ENCODE measurements at places on chromosomes 2 and 18.
A peak's percentile ranks its signal among the peaks of the same experiment; 100 is the strongest.

DNA sequence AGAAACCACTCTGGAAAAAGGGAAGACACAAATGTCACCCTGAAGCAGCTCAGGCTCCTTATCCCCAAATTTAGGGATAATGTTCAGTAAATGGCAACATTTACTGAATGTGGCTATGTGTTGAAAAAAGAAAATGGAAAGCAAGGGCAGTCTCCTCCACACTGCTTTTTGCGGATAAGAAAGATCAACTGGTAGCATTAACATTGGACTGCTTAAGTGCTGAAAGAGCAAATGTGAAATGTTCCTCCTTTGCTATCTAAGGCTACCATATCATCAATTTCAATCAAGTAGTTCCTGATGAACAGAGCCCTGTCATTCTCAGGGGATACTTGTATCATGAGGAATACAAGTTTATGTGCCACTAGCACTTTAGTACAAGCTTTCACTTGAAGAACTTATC lies 12.5 kb downstream of the FBXO11 start:
- DNase-seq, result peak; percentile 45

DNA sequence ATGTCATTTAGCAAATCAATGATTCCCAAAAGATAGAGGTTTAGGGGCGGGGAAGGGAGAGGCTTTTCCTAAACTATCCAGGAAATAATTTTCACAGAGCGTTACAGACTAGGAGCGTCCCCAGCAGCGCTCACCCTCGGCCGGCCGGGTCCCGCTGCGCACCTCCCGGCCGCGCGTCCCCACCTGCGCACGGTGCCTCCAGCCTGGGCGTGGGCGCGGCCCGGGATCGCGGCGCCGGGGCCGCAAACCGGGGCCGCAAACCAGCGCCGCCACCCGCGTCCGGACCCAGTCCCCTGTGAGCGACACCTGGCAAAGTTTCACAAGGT lies 684 bp upstream of the ZCCHC2 start:
- no peak for DNase-seq

- no peak for DNase-seq
These were observed 162.0 kb upstream of the SETBP1 start for GRCh38 chr18:44518666-44519065.

DNA sequence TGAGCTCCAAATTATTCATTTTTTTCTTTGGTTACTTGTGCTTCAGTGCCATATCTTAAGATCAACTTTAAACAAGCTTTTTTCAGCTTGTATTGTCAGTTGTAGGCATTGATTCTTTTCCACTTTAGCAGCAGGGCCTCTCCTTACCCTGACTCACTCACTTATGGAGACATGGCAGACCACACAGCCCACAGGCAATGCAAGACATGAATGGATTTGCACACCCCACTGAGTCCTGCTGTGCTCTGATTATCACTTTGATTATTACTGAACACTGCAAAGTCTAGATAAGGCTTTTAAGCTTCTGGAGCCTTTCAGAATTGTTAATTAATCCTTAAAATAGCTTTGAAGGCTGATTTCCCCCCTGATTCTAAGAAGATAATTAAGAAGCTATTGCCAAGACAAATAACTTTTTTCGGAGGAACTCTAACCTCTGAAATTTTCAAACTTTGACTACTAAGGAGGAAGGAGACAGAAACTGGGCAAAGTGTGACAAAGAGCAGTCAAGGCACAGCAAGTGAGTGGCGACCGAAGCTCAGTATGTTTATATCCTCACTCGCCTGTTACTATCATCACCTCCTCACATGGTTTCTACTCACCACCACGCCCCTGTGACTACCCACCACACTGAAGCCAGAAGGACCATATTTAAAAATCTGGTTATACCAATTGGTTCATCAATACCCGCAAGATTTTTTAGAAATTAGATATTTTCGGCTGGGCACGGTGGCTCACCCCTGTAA lies 43.3 kb downstream of the CACNB4 start:
- peak; percentile 76 for DNase-seq

GRCh38 chr2:9187620-9188214 lies 18.9 kb upstream of the ASAP2 start:
- no peak for DNase-seq

DNA sequence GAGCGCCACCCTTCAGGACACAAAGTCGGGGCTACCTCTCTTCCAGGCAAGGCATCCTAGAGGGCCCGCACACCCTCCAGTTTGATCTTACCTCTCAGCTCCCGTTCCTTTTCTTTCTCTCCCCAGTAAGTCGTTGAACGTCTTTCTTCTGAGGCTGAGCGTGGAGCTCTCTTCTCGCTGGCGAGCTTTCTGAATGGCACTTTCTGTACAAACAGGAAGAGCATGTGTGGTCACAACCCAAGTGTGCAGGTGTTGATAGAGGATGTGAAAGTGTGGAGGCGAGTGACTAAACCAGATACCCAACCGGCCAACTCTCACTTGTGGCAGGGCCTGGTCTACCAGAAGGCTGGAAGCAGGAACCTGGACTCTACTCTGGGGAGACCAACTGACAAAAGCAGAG lies at the start of gene AFF3:
TSS of gene AFF3 (minus strand) at position 198 of the 400 bp plus-strand sequence. CDS start 38,136 bp downstream, outside the sequence.
- DNase-seq, result peak; percentile 40

DNA sequence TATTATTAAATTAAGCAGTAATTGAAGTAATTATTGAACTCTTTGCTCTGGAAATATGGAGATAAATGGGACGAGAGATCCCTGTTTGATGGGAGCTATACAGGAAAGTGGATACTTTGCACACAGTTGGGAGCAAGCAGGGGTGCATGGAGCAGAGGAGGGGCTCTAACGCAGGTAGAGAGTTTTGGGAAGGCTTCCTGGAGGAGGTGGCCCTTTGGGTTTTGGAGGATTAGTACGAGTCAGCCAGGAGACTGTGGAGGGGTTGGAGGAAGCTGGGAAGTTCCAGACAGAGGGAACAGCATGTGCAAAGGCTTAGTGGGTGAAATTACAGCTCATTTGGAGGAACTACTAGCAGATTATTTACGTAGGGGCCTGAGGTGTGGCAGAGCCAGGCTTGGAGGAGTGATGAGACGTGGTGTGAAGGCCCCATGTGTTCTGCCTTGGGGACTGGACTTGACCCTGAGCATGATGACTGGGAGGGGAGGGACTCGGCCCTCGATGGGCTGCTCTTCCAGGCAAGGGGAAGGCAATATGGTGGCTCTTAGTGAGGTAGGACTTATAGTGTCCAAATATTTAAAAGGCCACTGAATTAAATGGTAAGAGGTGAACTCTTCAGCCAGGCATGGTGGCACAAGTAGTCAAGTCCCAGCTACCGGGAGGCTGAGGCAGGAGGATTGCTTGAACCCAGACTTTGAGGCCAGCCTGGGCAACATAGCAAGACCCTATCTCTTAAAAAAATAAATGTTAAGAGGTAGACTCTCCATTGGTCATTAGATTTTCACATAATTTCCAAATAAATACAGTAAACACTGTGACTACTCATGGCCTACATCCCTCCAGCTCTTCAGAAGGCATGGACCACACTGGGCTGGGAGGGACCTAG lies 30.2 kb downstream of the GREB1 start:
- no peak for DNase-seq

DNA sequence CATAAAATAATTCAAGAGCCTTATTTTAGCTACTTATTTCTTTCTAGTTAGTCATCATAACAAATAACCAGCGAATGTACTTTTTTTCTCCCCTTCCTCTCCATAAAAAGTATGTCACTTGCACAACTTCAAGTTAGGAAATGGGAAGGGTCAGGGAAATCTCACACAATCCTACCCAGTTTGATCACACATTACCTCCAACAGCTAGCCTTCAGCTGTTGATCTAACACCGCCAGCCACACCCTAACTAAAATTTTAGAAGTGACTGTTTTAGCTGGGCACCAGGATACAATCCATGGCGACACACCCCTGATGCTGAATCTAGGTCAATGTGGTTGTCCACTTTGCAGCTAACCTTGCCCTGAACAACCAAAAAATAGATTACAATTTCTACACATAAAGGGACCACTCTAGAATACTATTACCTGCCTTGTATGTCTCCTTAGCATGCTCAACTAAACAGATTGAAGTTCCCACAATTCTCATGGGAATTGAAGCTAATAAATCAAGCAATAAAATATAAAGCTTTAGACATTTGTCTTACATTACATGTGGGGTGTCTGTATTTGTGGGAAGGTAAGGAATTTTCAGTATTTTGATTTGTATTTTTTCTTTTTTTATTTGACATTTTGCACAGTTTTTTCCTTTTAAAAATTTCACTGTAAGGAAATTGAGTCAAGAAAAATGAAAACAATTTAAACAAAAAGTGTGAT lies 7.3 kb upstream of the COL3A1 start:
- DNase-seq, result no peak

DNA sequence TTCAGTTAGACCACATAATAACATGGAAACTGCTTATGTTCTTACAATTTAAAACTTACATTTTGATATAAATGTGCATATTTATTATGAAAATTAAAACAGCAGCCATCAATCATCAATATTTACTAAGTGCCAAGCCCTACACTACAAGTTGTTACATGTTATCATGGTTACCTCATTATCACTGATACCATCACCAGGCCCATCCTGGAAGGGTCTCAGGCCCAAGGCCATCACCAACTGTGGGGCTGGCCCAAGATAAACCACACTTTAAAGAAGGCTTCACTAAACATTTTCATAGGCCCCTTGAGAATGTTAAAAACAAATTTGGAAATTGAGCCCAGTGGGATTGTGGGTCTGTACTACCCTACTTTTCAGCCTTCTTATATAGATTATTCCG lies 6.4 kb downstream of the ITSN2 start:
- DNase-seq, result no peak

DNA sequence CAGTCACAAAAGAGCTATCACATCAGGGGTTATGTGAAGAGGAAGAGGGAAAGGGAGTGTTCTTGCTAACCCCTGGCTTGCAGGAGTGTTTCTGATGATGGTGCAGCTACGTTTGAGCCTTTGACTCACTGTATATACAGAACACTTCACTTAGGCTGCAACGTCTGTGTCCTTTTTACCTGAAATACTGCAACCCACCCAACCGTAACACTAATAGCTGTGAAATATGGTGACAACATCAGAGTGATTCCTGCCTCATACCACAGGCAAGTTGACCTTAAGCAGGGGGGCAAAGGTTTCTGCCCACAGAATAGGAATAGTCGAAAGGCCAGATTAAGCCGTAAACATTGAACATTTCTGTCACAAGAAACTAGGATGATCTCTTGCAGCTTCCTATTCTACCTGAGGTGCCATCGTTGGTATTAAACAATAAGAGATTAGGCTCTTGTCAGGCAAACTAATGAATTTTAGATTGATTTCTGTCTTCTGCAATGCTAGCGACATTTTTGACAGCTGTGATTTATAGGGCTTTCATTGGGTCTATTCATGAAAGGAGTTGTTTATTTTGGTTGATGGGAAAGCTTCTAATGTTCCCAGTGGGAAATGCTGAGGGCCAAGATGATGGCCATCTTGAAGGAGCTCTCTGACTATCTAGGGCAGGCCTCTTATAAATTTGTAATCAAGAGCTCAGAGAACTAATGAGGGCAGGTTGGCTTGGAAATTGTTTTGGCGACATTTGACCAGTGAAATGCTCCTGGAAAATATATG lies 316.8 kb downstream of the PIK3C3 start:
- DNase-seq, result no peak

DNA sequence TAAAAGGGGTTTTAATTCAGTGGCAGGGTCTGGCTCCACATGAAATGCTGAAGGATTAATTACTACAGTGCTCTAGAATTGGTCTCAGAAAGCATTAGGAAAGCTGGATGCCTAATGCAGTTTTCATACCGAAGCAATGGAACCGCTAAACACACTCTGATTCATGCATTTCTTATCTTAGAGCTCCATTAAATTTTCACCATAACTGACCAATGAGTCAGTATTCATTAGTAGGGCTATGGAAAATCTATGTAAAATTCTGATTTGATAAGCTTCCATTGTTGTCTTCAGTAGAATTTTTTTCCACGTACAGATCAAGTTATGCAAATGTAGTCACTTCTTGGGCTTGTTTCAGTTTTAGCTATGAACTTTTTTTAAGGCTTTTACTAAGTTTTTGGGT lies 359.9 kb downstream of the ARHGAP15 start:
- no peak for DNase-seq

DNA sequence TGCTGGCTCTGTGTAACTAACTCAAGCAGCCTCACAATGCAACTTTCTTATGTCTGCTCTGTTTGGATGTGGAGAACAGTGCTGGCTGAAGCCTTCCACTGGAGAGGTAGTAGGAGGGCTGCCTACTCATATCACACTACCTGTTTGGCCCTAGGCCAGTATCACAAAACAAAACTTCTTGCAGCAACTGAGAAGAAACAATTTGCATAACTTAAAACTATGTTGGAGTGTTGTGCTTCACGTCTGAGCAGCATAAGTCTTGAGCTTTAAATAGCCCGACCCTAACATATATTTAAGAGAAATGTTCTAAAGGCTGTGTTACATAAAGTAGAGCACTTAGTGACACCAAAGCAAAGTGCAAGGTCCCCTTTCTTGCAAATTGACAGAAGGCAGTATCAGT lies 204.9 kb upstream of the ACVR2A start:
- no peak for DNase-seq

- DNase-seq, result peak; percentile 49
These were observed 6.4 kb downstream of the SALL3 start for GRCh38 chr18:78986018-78986481.

DNA sequence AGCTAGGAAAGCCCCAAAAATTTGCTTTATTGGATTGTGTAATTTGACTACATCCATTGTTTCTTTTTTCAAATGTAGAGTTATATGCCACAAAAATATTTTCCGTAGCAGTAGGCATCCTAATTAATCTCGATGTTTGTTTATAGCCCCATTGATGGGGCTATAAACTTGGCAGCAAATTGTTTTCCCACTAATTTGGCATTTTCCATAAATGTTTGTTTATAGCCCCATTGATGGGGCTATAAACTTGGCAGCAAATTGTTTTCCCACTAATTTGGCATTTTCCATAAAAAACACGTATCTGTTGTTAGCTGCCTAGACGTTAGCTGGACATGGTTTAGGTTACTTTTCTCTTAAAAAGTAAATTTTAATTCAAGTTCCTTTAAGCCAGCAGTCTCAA lies 23.8 kb downstream of the MSH2 start:
- no peak for DNase-seq

DNA sequence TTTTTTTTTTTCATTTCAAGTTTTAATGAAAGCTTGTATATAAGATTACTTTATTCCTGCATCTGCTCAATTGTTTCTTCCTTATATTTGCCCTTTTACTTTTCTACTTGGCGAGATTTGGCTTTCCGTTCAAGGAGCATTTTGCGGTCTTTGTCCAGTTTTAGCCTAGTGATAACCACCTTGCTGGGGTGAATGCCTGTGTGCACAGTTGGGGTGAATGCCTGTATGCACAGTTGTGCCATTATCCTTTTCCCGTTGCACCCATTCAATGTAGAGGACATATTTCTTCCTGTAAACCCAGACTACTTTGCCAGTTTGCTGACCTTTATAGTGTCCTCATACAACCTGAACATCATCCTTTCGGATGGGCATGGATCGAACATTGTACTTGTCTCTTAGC lies 12.0 kb downstream of the ZNF236 start:
- DNase-seq, result no peak

GRCh38 chr2:227164763-227165291 lies 403 bp downstream of the COL4A3 start:
- DNase-seq, result no peak

All from hematopoietic multipotent progenitor cell treated with erythropoietin and hydrocortisone succinate and interleukin-3 and kit ligand, for 6 days (in vitro differentiated cells).